ENCODE measurements at places on chromosomes 12 and 14.

DNA sequence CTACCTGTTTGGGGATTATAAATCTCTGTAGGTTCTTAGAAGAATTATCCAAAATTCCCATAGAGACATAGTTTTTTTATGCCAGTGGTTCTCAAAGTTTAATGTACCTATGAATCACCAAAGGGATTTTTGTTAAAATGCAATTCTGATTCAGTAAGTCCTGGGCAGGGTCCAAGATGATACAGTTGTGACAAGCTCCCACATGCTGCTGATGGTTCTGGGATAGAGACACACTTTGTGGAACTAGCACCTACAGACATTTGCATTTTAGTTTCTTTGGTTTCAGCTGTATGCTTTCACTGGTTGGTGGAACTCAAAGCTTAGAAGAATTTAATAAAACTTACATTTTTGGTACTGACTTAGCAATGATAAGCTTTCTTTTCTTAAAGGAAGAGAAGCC lies 80.4 kb downstream of the PTCSC3 start:
- DNase-seq: no peak
- H3K27me3 ChIP-seq: peaks cover 6% of the 10 kb centered on the region
- H3K36me3 ChIP-seq: no peaks in the 10 kb centered on the region
- H3K4me3 ChIP-seq: no peak overlapping the region

GRCh38 chr14:63535918-63536317 lies 7.3 kb downstream of the PPP2R5E start:
- no peak overlapping the region for H3K27ac ChIP-seq
- peaks cover 10% of the 10 kb centered on the region for H3K4me1 ChIP-seq
- no peak overlapping the region for H3K4me3 ChIP-seq
- no peaks in the 10 kb centered on the region for H3K27me3 ChIP-seq
- DNase-seq: no peak

DNA sequence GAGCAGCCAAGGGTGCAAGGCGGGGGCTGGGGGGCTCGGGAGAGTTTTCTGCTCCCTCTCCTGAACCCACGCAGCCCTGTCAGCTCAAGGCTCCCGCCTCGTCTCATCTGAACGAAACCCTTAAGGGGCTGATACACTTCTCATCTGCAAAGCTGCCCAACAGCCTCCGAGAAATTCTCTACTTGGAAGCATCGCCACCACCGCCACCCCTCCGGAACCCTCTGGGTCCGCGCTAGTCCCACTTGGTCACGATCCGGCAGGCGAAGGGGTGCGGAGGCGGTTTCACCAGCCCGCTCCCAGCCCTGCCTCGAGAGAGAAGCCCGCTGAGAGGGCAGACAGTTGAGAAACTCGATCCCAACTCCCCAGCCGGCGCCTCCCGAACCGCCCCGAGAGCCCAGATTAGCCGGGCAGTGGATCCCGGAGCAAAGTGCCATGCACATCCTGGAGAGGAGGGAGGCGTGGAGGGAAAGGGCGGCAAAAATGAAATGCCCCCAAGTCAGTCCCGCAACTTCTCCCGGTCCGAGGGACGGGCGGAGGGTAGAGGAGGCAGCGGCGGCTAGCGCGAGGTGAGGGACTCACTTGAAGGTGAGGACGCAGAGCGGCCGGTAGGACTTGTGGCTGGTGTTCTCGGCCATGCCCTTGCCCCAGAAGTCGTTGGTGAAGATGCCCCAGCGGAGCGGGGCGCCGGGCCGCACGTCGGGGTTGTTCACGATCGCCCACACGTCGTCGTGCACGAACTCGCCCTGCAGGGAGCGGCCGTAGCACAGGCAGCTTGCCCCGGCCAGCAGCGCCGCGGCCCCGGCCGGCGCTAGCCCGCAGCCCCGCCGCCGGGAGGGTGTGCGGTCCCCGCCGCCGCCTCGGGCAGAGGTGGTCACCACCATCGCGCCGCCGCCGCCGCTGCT lies 620 bp downstream of the TMTC1 start:
- peaks cover 3% of the 10 kb centered on the region for H3K4me1 ChIP-seq
- no peaks in the 10 kb centered on the region for H3K36me3 ChIP-seq
- no peak overlapping the region for H3K4me3 ChIP-seq
- H3K27ac ChIP-seq: no peak overlapping the region

DNA sequence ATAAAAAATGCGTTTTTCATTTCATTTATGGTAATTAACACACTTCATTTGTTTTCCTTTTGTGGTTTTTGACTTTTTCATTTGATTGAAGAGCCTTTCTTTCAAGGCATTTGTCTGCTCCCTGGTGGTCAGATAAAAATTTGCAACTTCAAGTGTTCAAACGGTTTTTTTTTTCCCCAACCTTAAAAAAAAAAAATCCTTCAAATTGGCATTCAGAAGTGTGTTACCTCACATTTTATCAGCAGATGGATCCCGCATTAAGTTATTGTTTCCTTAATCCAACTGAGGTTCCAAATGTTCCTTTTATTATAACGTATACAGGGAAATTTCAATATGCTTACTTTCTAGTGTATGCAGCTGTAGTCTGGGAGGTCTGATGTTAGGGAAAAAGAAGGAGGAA lies 47.2 kb downstream of the MYF5 start:
- peaks cover 4% of the 10 kb centered on the region for H3K4me1 ChIP-seq
- no peak for DNase-seq
- no peaks in the 10 kb centered on the region for H3K27me3 ChIP-seq
- H3K36me3 ChIP-seq: no peaks in the 10 kb centered on the region
- H3K27ac ChIP-seq: no peak overlapping the region
- no peak overlapping the region for H3K4me3 ChIP-seq

DNA sequence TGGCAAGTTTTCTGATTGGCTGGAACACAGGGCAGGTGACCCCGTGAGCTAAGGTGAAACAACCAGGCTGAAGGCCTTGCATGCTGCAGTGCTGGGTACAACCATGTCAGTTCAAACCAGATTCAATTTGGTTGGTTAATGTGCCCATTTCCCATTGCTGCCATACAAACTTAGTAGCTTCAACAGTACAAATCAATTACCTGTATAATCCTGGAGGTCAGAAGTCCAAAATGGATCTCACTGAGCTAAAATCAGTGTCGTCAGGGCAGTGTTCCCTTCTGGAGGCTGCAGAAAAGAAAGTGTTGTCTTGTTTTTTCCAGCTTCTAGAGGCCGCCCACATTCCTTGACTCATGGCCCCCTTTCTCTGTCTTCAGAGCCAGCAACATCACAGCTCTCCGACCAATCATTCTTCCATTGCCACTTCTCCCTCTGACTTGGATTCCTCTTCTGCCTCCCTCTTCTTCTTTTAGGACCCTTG lies 221.7 kb downstream of the ZFP36L1 start:
- H3K4me1 ChIP-seq: peaks cover 3% of the 10 kb centered on the region
- no peak overlapping the region for H3K27ac ChIP-seq
- no peaks in the 10 kb centered on the region for H3K27me3 ChIP-seq

GRCh38 chr12:96036765-96037455 lies 1.5 kb upstream of the LTA4H start:
- no peaks in the 10 kb centered on the region for H3K36me3 ChIP-seq
- H3K27ac ChIP-seq: no peak overlapping the region
- H3K4me3 ChIP-seq: no peak overlapping the region
- peaks cover 19% of the 10 kb centered on the region for H3K4me1 ChIP-seq
- no peak for DNase-seq

DNA sequence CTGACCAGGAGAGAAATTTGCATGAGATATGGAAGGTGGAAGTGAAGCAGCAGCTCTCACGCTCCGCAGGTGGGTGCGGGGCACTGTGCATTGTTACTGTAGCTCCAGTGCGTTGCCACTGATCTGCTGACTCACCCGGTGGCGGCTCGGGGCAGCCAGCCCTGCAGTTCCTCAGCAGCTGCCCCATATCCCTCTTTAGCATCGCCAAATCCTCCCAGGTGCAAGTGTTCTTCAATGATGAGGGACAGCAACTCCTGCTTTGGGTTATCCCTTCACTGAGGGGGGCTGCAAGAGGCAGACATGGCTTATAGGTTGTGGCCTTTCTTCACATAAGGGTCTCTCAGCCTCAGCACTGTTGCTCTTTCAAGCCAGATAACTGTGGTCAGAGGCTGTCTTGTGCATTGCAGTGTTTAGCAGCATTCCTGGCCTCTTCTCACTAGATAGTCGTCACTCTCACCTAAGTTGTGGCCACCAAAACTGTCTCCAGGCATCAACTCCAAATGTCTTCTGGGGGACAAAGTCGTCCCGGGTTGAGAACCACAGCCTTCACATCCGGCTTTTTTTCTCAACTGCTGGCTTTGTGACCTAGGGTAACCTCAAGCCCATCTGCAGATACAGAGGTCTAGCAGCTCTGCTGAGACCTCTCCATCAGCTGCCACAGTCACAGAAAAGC lies 180.8 kb downstream of the EFCAB11 start:
- no peaks in the 10 kb centered on the region for H3K36me3 ChIP-seq
- H3K27ac ChIP-seq: no peak overlapping the region
- H3K4me3 ChIP-seq: peak overlapping the region; percentile 45
- peaks cover 26% of the 10 kb centered on the region for H3K4me1 ChIP-seq
- H3K27me3 ChIP-seq: peaks cover 1% of the 10 kb centered on the region

GRCh38 chr14:78129375-78129774 lies 40.8 kb upstream of the NRXN3 start:
- H3K27ac ChIP-seq: no peak overlapping the region
- no peak overlapping the region for H3K4me3 ChIP-seq
- H3K4me1 ChIP-seq: no peaks in the 10 kb centered on the region

GRCh38 chr14:54902521-54903420 lies at the start of gene GCH1:
Gene GCH1 (minus strand): TSS chr14:54902826. CDS start chr14:54902663, 163 bp downstream.
- peak within 1 kb of the TSS; percentile 90 for H3K27ac ChIP-seq
- H3K27me3 ChIP-seq: no peaks in the 10 kb centered on the region
- peaks cover 2% of the 10 kb centered on the region for H3K36me3 ChIP-seq
- H3K4me3 ChIP-seq: peak within 1 kb of the TSS; percentile 89

DNA sequence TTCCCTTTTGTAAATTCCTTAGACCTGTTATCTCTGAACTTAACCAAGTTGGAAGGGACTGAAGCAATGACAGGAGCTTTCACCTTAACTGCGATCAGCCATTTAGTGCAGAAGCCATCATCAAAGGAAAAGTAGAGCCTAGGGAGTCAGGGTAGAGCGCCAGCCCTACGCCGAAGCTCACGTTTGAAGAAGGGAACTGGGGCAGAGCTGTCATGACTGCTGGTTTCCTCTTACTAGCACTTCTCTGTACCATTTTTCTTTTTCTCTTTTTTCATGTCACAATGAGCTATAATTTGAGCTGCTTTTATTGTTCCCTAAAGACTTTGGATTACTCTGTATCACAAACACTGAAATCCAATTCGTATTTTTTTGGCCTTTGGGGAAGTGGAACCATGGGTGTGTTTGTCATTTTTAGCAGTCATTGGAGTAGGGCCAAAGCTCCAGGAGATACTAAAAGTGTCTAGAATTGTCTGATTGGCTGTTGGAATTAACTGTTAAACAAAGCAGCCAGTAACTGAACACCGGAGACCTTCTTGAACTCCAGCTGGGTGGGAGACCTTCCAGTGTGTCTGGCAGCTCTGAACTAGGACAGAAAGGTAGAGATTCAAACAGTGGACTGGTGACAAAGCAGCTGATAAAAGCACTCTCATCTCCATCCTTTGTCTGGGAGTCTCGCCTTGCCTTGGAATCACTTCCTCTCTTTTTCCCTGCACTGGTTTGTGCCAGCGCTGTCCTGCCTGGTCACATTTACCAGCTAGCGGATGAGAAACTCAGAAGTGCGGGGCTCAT lies 9.1 kb downstream of the MTRFR start:
- H3K27ac ChIP-seq: peak overlapping the region; percentile 30
- H3K4me3 ChIP-seq: no peak overlapping the region
- peaks cover 31% of the 10 kb centered on the region for H3K36me3 ChIP-seq

DNA sequence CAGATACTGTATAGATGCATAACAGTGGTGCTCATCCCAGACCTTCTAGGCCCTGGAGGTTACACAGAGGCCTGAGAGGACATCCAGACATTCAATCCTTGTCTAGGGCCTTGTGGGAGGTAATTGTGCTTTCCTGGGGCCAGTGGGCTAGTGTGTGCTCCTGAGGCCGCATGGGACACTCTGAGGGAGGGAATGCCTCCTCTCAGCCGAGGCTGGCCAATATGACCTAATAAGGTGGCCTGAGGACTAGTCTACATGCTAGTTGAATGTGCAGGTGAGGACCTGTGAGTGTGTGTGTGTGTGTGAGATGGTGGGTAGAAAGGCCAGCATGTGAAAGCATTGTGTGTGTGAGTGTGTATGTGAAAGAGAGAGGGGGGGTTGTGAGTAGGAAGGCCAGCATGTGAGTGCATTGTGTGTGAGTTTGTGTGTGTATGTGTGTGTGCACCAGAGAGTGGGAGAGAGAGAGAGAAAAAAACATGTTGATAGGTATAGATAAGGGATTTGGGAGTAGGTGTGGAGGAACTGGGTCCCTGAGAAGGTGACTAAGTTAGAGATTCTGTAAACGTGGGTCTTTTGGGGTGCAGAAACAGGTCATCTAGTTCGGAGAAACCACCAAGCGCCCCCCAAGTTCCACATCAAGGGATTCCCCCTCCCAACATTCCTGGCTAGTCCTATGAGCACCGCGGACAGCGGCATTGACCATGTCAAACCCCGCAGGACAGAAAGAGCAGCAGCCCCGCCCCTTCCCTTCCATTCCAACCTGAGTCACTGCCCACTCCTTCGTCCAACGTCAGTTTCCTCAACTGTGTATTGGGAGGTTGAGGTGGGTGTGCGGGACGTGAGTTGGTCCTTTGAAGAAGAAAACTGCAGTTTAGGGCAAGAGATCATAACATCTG lies 9.7 kb upstream of the KRT81 start:
- DNase-seq: no peak
- H3K27me3 ChIP-seq: peaks cover 9% of the 10 kb centered on the region
- H3K4me3 ChIP-seq: no peak overlapping the region
- no peak overlapping the region for H3K27ac ChIP-seq
- H3K4me1 ChIP-seq: peaks cover 2% of the 10 kb centered on the region

GRCh38 chr12:67504026-67504425 lies 144.5 kb upstream of the DYRK2 start:
- H3K4me3 ChIP-seq: no peak overlapping the region
- no peak overlapping the region for H3K27ac ChIP-seq
- no peak for DNase-seq
- peaks cover 2% of the 10 kb centered on the region for H3K4me1 ChIP-seq
- peaks cover 4% of the 10 kb centered on the region for H3K27me3 ChIP-seq

DNA sequence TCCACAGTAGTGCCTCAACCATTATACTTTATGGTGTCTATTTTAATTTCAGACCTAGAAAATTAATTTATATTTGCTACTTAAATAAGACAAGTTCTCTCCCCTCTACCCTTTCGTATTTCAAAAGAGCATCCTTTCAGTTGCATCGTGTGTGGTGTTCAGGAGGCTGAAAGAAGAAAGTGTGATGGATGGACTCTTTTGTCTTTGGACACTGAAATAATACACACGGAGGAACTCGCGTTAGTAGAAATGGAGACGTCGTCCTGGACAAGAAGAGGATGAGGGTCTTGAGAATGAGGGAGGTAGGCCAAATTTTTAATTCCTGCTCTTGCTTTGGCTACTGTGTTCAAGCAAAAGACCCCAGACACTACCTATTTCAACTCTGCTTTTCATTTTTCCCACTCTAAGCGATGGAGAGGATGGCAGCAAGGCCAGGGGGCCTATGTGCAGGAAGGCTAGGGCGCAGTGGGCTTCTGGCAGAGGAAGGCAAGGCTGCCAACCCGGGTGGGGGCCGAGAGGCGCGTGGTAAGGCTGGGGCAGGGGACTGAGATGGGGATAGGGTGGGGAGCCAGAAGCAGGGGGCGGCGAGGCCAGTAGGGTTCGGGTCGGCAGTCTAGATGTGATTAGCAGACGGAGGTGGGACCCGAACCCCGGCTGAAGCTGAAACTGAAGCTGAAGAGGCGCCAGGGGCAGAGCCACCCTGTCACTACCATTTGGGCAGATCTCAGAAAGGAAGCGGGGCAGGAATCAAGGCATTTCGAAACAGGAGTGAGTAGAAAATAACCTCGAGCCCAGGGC lies 722 bp downstream of the TMED8 start:
- H3K36me3 ChIP-seq: peaks cover 6% of the 10 kb centered on the region
- peak; percentile 30 for DNase-seq
- H3K27ac ChIP-seq: peak overlapping the region; percentile 93
- peak overlapping the region; percentile 93 for H3K4me3 ChIP-seq
- no peaks in the 10 kb centered on the region for H3K27me3 ChIP-seq
